ELR (cell line): ENCODE measurements at places on chromosomes 2 and 18.

- DNase-seq = no peak
Observed at GRCh38 chr18:80238651-80239260, 8.6 kb downstream of the PARD6G start.

GRCh38 chr2:38514603-38515154, 88.0 kb downstream of the HNRNPLL start:
- no peak for DNase-seq

- no peak for DNase-seq
Observed at GRCh38 chr2:46368401-46368800, 71.2 kb downstream of the EPAS1 start.

- no peak for DNase-seq
Observed at GRCh38 chr18:8795586-8796325, 90.4 kb downstream of the MTCL1 start.

- DNase-seq = no peak
Observed at GRCh38 chr2:240195316-240195861, 54.9 kb upstream of the OTOS start.

GRCh38 chr2:232260075-232260474, 118.5 kb upstream of the ALPP start:
- DNase-seq = peak; percentile 91

GRCh38 chr2:152658221-152658620, 59.0 kb downstream of the PRPF40A start:
- DNase-seq = no peak

DNA sequence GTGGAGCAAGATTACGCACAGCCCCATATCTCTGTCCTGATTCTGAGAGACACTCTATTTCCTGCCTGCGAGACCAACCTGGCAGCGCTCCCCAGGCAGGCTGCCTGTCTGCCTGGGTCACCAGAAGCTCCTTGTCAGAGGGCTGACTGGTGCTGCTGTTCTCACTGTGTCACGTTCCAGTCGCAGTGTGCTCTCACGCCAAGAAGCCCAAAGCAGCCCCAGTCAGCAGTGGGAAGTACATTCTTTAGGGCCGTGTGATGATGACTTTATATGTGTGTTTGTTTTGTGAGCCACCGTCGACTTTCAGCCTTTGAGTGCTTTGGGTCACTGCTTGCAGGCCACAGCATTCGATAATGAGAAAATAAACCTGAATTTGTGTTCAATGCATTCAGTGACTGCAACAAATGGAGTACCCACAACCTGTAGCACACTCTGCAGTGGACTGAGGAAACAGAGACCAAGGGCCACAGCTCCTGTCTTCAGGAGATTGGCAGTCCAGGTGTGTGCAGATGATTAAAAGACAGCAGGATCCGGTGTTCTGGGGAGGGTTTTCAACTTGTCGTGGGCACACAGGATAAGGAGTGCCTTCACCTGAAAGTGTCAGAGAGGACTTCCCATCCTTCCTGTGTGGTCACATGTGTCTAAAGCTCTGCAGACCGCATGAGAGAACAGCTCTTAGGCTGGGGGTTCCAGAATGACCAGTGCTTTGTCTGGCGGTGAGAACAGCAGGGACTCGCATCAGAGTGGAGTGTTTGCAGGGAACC, 4.8 kb downstream of the TNFRSF11A start:
- DNase-seq = peak; percentile 77

DNA sequence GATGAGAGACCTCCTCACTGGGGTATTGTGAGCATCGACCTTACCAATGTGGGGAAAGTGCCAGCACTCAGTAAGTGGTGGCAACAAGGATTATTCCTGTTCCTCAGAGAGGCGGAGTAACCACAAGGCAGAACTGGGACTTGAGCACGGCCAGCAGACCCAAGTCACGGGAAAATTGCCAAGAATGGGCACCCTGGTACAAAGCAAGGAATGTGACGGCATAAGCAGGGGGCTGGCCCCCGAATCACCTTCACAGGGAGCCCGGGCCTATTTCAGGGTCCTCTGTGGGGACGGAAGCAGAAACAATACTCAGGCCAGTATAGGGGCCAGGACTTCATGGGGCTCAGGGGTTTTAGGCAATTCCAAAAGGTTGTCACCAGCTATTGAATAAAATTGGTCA, 25.4 kb downstream of the CENPA start:
- DNase-seq = no peak

GRCh38 chr2:158099716-158100115, 2.0 kb upstream of the UPP2 start:
- DNase-seq = peak; percentile 13

DNA sequence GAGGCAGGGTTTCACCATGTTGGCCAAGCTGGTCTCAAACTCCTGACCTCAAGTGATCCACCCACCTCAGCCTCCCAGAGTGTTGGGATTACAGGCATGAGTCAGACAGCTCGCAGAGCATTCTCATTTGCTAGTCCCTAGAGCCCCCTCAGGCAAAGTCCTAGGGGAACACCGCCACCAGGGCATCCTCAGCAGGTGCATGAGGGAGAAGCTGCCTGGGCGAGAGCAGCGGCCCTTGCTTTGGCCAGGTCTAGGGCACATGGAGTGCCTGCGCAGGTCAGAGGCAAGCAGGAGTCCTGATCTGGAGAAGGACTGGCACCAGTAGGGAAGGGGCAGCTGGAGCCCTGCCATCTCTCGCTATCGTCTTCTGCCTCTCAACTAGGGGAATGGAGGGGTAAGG, 32.4 kb downstream of the NGEF start:
- DNase-seq = peak; percentile 71

- DNase-seq = peak; percentile 95
Observed at GRCh38 chr2:241546771-241547498, 11.6 kb upstream of the BOK start.

- DNase-seq = peak; percentile 87
Observed at GRCh38 chr2:120867290-120868241, 131.9 kb downstream of the GLI2 start.

DNA sequence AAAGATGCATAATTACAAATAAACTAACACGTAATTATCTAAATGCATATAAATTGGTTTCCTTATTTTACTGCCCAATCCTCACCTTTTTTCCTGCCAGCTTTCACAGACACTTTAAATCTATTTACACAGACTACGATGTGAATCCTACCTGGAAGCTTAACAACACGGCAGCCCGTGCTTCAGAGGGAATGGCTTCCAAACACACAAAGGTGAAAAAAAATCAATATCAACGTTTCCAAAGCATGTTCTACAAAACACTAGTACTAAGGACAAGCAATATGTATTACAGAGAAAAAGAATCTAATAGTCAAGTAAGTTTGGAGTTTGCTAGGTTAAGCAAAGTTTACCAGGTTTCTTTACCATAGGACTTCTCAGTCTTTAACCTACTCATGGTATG, 4.4 kb downstream of the MAP4K3 start:
- DNase-seq = no peak

DNA sequence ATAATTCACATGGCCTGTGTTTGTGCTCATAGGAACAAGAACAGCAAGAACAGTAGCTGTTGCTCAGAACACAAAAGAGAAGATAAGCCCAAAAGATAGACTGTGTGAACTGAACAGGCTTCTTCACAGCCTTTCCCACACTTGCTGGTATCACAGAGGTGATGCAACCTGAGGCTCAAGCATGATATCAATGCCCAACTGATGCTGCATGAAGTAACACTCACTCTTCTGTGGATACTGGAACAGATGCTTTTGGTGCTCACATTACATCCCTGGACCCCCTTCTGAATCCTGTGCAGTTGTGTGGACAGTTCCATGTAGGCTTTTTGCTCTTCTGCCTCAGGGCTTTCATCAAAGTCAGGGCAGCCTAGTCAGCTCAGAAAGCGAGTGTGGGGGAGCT, 88.4 kb upstream of the RND3 start:
- no peak for DNase-seq

DNA sequence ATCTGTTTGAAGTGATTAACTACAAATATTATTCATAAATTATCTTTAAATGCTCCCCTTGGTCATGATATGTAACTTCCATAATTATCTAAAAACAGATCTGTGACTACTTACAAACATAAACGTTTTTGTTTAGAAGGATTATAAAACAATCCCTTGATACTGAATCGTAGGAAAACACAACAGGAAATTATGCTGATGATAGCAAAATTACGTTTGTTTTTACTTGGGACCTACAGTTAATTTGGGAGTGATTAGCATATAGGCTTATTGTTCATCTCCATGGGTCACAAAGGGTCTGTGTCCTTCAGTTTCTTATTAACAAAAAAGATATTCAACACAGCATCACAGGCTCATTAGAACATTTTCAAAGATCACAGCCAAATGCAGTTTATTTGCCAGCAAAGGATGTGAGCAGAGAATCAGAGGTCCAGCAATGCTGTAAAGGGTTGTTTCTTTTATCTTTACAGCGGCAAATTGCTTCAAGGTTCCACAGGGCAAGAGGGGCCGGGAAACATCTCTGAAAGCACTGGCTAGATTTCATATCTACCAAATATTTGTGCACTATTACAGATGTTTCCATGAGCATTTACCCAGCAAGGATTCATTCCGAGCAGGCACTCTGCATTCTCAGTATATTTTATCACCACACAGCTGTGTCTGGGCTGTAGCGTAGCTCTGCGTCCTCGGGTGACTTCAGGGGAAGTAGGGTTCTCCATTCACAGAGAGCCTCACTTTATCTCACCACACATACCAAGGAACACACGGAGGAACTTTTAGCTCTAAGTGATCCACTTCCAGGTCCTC, 4.1 kb downstream of the CCDC195 start:
- DNase-seq = no peak

DNA sequence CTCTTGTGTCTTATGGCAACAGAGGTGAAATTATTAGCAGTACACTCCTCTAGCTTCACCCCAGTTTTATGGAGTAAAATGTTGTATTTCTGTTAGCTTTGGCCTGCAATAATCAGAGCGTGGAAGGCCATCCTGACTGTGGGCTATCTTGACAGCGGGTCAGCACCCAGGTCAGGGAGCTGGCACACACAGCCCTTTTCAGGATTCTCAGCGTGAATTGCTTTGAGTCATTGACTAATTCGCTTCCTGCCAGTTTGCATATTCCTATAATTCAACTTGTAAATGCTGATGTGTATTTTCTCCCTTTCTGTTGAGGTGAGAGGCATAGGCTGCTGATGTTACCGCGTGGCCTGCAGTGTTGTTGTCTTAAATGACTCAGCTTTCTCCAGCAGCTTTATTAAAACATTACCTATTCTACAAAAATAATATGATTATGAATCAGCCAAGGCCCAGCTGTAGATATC, 109.6 kb upstream of the EML6 start:
- peak; percentile 61 for DNase-seq

GRCh38 chr18:21242141-21242779, at the start of gene GREB1L:
TSS of gene GREB1L (plus strand) at chr18:21242232. CDS start at chr18:21383519, 141,287 bp downstream.
- peak; percentile 73 for DNase-seq

GRCh38 chr2:240964704-240965295, 33.6 kb upstream of the SNED1 start:
- no peak for DNase-seq

DNA sequence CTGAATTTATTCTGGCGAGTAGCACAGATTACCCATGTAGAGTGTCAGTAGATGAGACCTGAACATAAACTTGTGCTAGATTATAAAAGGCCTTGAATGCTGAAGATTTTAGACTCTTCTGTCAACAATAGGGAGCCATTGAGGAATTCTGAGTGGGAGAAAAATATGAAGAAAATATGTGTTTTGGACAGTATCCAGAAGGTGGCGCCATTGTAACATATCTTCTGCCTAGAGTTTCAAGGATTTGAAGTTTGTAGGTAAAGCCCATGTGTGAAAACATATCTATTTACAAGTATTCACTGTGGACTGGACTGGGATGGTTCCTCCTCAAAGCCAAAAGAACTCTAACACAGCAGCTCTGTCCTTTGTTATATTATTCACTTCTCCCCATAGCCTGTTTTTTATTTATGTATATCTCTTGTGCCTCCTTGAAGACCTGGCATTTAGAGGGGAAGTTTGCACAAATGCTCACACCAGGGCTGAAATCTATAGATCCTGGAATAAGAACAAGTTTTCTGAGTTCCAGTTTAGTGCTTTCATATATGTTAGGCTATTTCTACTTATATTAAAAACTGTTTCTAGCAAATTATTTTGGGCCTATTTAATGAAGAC, 124.9 kb downstream of the RDH14 start:
- peak; percentile 68 for DNase-seq

DNA sequence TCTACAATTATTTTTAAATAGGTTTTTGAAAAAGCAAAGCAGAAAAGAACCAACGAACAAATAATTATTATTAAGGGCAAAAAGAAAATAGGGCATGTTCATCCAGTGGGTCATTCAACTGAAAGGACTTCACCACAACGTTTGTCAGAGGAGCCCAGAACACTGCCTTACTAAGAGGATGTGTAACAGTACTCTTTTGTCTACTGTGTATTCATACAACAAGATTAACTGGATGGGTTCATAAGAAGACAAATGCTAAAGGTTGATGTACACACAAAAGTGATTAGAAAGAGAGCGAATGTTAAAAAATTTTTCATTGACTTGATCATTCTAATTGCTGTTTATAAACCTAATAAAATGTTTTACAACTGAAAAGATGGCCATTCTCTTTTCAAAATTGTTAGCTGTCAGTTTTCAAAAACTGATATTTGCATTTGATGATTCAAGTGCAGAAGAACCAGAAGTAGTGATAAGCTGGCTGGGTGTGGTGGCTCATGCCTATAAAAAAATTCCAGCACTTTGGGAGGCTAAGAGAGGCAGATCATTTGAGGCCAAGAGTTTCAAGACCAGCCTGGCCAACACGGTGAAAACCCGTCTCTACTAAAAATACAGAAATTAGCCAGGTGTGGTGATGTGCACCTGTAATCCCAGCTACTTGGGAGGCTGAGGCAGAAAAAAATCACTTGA, 33.1 kb downstream of the MGAT4A start:
- no peak for DNase-seq

GRCh38 chr2:223036790-223037444, 15.1 kb upstream of the KCNE4 start:
- DNase-seq = no peak

DNA sequence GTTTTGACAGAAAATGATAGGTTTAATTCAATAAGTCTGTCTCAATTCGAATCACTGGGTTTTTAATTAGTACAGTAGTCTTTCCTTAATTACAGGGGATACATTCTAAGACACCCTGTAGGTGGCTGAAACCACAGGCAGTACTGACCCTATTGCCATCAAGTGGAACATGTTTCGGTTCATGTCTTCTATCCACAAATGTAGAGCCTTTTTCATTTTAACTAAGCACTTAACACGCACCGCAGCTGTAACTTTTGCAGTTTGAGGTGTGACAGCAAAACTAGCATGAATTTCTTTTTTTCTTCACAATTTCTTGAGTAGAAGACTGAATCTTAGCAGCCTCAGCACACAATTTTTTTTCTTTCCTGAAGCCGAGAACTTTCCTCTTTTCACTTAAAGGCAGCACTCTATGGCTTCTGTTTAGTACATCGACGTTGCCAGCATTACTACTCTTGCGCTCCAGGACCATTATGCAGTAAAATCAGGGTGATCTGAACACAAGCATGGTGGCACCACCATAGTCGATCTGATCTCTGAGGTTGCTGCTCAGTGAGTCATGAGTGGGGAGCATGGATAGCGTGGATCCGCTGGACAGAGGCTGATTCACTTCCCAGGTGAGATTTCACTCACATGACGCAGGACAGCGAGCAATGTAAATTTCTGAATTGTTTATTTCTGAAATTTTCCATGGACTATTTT, 805.1 kb downstream of the RNF144A start:
- DNase-seq = no peak

- no peak for DNase-seq
Observed at GRCh38 chr2:37707393-37707792, 36.0 kb upstream of the CDC42EP3 start.

- no peak for DNase-seq
Observed at GRCh38 chr18:47788621-47789020, 141.8 kb downstream of the SMAD2 start.

GRCh38 chr2:20421988-20422370, 24.9 kb upstream of the RHOB start:
- peak; percentile 80 for DNase-seq

- DNase-seq = peak; percentile 47
Observed at GRCh38 chr2:95346738-95347671, 49.9 kb downstream of the KCNIP3 start.
